ENCODE measurements at places on chromosomes 1 and 21.

DNA sequence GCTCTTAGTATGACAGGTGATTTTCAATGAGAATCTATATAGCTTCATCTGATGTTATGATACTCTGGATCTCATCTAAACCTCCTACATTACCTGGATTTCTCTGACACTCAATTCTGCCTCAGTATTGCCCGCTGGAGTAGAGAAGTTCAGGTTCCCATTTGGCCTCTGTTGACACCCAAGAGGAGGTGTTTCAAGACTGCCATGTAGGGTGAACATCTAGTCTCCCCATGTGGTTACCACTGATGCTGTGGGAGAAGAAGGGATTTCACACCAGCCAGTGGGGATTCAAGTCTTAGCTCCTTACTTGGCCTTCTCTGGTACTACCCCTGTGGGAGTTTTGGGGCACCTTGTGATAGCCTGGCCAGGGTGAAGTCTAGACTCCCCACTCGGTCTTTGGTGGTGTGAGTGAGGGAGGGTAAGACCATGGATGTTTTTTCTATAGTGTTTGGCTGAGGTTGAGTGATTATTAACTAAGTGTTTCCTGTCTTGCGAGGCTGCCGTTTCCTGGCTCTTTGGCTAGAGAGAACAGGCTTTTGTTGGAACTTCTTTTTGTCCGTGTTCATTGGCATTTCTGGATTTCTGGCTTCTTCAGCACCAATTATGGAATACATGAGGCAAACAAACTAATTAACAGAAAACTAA lies 90.7 kb downstream of the RHOU start:
- no peak for DNase-seq

- no peak for DNase-seq
Observed at GRCh38 chr1:204577794-204578478, 61.7 kb downstream of the MDM4 start.

- DNase-seq = peak; percentile 73
Observed at GRCh38 chr1:162666006-162666645, 33.9 kb downstream of the DDR2 start.

DNA sequence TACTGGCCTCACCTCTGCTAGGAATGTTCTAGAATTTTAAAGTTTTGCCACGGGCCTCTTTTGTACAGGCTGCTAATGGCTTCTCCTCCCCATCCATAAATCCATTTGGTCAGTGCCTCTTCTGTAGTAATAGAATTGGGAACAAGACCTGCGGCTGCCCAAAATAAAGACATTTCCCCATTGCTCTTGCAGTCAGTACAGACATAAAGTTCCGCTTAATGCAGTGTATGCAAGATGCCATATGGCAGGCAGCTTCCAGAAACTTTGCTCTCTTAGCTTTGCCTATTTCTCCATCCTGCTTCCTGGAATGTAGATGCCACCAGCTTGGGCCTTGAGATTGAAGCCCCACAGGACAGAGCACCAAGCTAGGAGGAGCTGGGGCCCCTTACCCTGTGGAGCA lies 3.7 kb upstream of the SLC2A5 start:
- DNase-seq = no peak

GRCh38 chr1:182811975-182812722 lies 22.6 kb downstream of the NPL start:
- DNase-seq = no peak

DNA sequence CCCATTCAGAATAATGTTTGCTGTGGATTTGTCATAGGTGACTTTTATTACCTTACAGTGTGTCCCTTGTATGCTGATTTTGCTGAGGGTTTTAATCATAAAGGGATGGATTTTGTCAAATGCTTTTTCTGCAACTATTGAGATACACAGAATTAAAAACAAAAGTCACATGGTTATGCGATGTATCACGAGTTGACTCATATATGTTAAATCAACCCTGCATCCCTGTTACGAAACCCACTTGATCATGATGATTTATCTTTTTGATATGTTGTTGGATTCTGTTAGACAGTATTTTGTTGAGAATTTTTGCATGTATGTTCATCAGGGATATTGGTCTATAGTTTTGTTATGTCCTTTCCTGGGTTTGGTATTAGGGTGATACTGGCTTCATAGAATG lies 10.7 kb upstream of the OR2T34 start:
- no peak for DNase-seq

GRCh38 chr1:151579436-151580225 lies 32.2 kb upstream of the SNX27 start:
- DNase-seq = peak; percentile 28

- no peak for DNase-seq
Observed at GRCh38 chr1:75733661-75734060, 9.2 kb downstream of the ACADM start.

DNA sequence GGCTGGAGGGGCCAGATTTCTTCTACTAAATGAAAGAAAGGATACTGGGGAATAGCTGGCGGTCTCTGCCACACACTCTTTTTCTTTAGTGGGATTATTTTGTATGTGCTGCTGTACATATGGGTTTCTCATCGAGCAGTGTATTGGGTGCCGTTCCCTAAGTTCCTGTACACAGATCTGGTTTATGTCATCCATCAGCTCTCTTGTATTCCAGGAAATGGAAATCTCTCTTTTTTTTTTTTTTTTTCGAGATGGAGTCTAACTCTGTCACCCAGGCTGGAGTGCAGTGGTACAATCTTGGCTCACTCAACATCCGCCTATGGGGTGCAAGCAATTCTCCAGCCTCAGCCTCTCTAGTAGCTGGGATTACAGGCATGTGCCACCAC lies 27.0 kb upstream of the NID1 start:
- no peak for DNase-seq

DNA sequence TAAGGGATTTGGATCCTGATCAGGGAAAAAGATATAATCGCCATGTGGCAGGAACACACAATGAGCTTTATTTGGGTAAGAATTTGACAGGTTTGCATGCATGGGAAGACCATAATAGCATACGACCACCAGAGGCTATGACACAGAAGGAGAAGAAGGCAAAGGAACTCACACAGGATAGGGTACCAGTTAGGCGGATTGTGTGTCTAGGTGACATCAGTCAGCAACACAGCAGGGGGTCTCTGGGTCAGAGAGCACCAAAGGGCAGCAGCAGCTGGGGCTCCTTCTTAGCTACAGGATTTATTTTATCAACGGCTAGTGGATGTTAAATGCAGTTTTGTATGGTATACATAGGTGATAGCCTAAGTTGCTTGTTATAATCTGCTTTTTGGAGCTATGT lies 551.3 kb downstream of the KCNT2 start:
- no peak for DNase-seq

DNA sequence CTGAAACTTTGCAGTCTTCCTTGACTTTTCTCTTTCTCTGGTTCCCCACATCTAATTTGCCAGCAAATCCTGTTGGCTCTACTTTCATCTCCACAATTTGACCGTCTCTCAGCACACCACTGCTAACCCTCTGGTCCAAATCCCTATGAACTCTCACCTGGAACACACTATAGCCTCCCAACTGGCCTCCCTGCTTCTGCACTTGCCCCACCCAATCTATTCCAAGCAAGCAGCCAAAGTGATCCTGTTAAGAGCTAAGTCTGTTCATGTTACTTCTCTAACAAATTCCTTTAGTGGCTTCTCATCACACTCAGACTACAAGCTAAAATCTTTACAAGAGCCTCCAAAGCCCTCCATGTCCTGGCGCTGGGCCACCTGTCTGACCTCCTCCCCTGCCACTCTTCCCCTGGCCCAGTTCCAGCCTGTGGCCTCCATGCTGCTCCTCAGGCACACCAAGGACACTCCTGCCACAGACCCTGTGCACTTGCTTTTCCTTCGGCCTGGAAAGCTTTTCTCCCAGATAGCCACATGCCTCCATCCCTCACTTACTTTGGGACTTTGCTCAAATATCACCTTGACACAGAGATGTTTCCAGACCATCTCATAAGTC lies 104.1 kb downstream of the DTL start:
- DNase-seq = no peak

DNA sequence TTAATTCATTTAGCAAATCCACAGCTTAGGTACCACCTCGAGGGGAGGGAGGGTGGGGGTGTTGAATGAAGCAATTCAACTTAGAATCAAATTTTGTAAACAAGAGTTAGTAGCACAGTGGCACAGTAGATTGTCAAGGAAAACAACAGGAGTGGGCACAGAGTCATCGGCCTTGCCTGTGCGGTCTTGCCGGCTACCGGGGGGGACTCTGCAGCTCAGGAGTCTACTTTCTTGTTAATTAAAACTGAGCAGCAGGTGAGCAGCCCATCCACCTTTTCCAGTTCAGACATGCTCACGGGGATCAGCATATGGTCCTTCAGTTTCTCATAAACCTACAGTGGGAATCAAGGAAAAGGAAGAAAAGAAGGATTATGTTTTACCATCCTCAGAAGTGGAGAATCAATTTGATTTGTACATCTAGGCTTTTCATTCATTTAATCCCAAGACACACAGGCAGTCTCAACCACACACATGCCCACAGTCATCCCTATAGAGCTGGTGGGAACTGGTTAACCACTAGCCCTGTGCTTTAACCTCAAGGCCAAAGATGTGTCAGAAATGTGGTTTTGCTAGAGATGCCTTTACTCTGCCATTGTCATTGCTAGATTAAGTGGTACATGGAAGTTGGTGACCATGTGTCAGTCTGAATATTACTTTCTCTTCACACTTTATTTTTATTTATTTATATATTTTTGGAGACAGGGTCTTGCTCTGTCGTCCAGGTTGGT lies 45.0 kb upstream of the BCL10 start:
- DNase-seq = peak; percentile 76

GRCh38 chr1:21924503-21925005 lies 12.6 kb downstream of the HSPG2 start:
- DNase-seq = no peak

GRCh38 chr1:37513795-37514349 lies 694 bp downstream of the MEAF6 start:
- peak; percentile 2 for DNase-seq

DNA sequence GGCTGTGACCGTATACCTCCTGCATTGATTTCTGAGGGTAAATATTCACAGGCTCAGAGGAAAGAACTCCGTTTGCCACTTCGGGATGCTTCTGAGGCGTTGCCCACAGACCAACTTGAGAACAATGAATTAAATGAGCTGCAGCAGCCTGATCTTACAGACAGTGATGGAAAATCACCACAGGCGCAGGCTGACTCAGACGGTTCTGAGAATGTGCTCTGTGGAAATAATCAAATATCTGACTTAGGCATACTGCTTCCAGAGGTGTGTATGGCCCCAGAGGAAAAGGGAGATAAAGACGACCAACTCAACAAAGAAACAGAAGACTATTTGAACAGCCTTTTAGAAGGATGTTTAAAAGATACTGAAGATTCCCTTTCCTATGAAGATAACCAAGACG lies 76.7 kb upstream of the SCCPDH start:
- peak; percentile 41 for DNase-seq

DNA sequence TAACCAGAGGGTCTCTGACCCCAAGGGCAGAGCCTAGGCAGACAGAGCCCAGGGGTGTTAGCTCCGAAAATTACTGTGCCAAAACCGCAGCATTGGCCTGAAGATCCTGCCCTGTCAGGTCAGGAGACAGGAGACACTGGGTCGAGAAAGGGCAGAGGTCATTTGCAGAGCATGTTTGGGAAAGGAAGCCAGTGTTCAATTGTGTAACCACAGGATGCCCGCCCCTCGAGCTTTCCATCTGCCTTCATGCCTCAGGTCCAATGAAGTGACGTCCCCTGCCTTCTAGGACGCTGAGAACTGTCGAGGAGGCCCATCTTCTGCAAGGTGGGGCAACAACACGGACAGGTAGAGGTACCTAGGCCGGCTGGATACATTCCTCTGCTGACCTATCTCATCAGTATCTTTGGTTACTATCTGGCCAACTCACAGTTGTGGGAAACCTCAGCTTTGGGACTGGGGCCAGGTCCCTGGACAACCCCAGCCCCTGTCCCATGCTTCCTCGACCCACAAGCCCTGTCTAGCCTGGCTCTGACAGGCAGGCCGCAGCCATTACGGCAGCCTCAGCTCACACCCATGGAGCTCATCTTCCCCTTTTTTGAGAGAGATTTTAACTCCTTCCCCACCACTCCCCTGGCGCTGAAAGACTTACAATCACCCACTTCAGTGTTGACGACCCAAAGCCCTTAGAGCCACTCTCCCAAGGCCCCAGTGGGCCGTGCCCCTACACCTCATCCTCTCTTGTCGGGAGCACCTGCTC lies 1.3 kb downstream of the ARL8A start:
- DNase-seq = no peak

GRCh38 chr1:232626452-232626851 lies 3.5 kb downstream of the SIPA1L2 start:
- DNase-seq = no peak

DNA sequence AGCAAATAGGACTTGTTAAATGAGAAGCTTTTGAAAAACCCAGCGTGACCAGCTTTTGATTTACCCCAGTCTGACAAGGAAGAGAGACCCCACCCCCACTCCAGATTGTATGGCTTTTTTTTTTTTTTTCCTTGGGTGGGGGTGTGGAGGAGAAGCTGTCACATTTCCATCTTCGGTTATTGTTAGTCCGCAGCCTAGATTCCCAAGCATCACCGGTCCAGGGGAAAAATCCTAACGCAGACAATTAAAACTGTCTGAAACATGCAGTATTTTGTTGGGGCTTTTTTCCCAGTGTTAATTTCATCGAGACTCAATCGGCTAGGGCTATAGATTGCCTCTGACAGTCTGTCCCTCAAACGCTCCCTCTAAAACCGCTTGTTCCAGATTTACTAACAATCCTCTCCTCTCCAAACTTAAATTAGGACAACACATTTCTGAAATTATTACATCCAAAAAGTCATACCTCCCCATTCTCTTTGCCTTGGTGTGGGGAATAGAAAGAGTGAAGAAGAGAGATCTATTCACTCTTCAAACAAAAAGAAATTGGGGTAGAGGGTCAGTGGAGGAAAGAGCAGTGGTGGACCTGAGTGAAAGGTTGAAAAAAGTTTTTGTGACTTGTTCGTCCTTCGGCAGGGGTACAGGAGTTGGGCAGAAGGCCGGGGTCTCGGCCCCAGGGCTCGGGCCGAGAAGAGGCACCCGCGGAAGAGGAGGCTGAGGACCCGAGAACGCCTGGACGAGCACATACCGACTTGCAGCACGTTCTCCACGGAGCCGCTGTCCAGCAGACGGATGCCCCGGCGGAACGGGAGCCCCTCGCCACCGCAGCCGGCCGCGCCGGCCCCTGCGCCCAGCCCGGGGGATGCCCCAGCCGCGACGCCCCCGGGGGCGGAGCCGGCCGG lies 1.1 kb downstream of the ZSWIM5 start:
- DNase-seq = peak; percentile 12

- no peak for DNase-seq
Observed at GRCh38 chr1:212060632-212061472, 25.3 kb downstream of the DTL start.
